GM13977 (cell line): ENCODE measurements at places on chromosomes 3 and 15.

GRCh38 chr15:41856716-41857115 lies 18.1 kb downstream of the PLA2G4B start:
- DNase-seq, result no peak

- DNase-seq, result peak; percentile 21
Measured at GRCh38 chr15:57640930-57641682, 49.4 kb downstream of the MYZAP start.

GRCh38 chr3:115930168-115930567 lies 306.9 kb downstream of the GAP43 start:
- DNase-seq, result no peak

DNA sequence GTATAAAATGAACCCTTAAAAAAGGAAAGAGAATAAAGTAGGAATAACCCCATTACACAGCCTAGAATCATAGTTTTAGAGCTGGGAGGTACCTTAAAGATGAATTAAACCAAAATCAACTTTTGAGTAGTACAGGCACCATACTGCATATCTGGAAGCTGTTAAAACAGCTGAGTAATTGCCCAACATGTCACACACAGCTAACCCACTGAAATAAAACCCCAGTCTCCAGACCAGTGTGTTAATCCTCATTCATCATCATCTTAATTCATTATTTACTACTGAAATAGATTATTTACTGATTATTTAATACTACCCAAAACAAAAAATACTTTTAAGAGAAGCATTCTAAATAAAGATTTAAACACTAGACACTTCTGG lies 52.8 kb downstream of the GPR160 start:
- no peak for DNase-seq

DNA sequence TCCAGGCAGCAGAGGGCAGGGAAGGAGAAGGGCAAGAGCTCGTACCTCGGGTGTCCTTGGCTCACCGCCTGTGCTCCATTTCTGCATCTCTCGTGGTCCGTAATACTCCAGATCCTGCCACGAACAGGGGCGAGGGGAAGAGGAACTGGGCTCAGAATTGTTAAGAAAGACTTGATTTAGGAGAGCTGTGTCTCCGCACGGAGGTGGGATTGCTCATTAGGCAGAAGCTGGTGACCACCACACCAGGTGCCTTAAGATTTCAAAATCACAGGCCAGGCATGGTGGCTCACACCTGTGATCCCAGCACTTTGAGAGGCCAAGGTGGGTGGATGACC lies 37.2 kb upstream of the BDH1 start:
- DNase-seq, result no peak

- peak; percentile 48 for DNase-seq
Measured at GRCh38 chr3:120280566-120280965, 4.5 kb downstream of the GPR156 start.

DNA sequence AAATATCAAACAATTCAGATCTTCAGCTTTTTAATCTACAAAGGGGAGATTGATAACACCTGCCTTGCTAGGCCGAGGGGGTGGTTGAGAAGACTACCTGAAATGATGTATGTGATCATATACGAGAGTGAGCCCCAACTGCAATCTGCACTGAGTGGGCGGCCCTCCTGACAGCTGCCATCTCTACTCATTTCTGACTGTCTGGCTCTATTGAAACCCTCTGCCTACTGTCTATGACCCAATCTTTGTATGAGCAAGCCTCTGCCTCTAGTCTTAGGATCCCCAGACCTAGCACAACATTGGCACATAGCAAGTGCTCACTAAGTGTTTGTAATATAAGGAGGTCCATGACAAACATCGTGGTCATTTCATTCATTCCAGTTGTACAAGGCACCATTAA lies 144.4 kb upstream of the NR2F2 start:
- no peak for DNase-seq

DNA sequence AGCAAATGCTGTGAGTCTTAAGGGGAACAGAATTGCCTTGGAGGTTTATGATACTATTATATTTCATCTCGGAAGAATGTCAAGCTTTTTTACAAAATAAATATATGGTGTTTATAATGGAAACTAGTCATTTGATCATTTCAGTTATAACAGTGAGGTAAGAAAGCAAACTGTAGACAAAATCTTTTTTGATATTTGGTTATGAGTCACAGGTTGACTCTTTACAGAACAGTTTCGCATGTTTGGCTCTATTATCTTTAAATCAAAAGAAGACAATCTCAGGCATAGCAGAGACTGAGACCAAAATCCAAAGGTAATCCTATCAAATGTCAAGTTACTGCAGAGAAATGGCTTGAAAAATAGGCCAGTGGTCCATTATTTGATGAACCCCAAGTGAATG lies 490.9 kb upstream of the MDFIC2 start:
- no peak for DNase-seq
